ENCODE measurements at places on chromosomes 11 and 22.

DNA sequence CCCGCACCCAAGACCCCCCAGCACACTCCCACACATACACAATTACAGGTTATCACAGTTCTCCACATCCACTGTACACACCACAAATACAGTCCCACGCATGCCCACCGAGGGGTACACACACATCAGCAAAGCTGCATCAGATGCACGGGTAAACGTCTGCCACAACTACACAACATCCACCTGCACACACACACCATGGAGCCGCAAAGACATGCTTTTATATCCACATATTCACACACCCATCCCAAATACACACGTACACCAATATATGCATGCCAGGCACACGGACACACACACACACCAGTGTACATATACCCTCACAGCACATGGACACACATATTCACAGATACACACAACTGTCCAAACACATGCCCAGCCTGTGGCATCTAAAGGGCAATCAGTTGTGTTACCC, 5.4 kb upstream of the KCNJ4 start:
- DNase-seq: no peak

DNA sequence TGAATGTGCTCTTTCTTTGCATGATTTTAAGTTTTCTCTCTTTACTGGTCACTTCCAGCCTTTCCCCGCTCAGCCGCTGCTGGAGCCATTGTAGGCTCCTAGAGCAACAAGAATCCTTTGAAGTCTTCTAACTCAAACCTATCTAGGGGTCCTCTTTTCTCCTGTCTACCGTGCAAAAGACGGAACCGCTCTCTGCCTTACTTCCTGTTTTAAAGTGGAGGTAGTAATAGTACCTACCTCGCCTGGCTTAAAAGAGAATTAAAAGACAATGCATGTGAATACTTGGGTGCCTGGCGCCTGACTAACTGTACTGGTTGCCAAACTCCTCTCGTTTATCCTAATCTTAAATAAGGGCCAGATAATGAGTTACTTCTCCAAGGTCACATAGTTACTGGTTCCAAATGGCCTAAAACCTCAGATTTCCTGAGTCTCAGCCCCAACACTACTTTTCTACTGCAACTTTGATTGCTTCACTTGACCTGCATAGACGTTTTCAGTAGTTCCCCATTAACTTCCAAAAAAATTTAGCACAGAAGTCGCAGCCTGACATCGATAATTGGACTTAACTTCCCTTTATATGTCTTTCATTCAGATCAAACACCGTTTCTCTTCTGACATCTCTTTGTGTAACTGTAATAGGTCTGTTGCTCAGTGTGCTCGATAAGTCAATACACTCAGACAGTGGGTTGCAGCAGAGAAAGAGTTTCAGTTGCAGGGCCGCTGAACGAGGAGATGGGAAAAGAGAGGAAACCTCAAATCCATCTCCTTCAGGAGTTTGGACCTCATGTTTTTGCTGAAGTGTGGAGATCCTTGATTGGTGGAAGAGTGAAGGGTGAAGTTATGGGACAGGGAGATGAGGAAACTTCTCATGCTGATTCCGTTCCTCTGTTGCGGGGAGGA, 891 bp downstream of the SAMM50 start:
- no peak for DNase-seq

- no peak for DNase-seq
These were observed 61.2 kb upstream of the CHST1 start for GRCh38 chr11:45726493-45727054.

DNA sequence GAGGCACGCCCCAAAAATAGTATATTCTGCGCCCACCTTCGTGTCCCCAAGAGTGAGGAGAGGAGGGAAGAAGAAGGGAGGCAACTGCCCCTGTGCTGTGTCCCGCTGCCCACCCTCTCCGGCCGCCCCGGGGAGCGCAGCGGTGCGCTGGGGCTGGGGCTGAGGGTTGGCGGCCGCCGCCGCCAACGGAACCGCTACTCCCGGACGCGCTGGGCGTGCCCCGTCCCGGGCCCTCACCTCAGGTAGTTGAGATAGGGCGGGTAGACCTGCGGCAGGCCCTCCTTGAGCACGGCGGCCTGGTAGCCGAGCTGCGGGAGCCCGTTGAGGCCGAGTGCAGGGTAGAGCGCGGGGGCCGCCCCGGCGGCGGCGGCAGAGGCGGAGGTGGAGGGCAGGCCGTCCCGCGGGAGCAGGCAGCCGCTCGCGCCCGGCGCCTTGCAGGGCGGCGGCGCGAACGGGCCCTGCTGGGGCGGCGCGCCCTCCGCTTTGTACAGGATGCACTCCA, 2.4 kb downstream of the PGR start:
- DNase-seq: peak; percentile 66

- DNase-seq: no peak
These were observed 94.8 kb upstream of the APOA1 start for GRCh38 chr11:116932181-116932580.

GRCh38 chr11:35764417-35764816, 101.8 kb downstream of the TRIM44 start:
- no peak for DNase-seq

- no peak for DNase-seq
These were observed 22.2 kb downstream of the CASP5 start for GRCh38 chr11:105000797-105001196.

- DNase-seq: no peak
These were observed 44.3 kb upstream of the CEP126 start for GRCh38 chr11:101870510-101870909.

Measured in type B pancreatic cell (in vitro differentiated cells).